ENCODE measurements at places on chromosomes 4 and X.

- no peak for DNase-seq
Observed at GRCh38 chr4:138085736-138086305, 156.3 kb downstream of the SLC7A11 start.

DNA sequence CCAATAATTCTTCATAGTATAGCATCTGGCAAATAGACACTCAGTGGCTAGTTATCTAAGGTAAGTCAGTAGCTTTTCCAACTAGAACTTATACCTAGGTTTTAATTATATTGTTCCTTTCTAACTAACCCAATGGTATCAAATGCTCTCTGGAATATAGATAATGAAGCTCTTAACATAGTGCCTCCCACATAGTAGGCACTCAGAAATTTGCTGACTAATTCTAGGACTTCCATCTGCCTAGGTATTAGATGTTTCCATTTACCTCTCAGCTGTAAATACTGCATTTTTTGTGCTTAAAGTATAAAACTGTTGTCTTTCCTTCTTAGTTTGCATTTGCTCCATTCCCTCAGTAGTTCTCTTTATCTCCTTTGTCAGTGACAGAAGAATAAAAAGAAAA, 214.3 kb upstream of the SPRY1 start:
- DNase-seq, result no peak

GRCh38 chrX:20235755-20236154, 31.0 kb downstream of the RPS6KA3 start:
- no peak for DNase-seq

DNA sequence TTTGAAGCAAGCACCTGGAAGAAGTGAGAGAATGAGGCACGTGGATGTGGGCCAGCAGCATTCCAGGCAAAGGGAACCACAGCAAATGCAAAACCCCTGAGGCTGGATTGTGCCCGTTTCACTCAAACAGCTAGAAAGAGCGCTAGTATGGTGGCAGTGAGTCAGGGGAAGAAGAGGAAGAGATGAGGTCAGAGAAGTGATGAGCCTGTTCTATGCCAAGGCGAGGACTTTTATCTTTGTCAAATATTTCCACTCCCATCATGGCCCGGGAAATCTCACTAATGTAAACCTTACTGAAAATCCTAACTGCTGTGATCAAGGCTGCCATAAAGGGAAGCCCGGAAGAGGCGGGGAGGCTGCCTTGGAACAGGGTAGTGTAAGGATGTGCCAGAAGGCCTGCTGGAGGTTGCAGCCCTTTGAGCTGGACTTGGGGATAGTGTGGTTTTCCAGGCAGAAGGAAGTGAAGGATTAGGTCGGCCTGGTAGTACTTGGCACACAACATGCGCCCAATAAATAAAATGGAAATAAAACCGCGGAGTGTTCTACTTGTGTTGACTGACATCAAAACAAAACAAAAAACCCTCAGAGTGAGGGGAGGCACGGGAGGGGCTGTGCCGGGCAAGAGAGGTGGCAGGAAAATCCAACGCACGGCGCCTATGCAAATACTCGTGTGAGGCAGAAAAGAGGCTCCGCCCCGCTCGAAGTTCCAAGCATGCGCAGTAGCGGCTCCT, 1.2 kb upstream of the CDK16 start:
- DNase-seq, result no peak

DNA sequence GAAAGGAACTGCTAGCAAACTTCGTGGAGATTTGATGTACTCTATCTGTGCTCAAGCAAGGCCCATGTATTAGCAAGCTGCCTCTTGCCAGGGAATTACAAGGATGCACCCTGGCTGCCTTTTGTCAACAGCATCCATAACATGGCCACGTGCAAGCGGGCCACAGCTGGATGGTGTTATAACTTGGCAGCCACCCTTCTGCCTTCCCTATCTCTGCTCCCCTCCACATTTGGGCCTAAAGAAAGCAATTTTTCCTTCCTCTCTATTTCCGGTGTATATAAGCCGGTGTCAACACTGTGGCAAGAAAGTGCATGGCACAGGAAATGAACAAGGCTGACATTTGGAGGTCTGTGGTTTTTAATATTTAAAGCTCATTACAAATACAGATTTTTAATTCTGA, 94.8 kb downstream of the CLNK start:
- DNase-seq, result no peak

GRCh38 chr4:54783402-54784110, 125.8 kb downstream of the KIT start:
- DNase-seq, result no peak

DNA sequence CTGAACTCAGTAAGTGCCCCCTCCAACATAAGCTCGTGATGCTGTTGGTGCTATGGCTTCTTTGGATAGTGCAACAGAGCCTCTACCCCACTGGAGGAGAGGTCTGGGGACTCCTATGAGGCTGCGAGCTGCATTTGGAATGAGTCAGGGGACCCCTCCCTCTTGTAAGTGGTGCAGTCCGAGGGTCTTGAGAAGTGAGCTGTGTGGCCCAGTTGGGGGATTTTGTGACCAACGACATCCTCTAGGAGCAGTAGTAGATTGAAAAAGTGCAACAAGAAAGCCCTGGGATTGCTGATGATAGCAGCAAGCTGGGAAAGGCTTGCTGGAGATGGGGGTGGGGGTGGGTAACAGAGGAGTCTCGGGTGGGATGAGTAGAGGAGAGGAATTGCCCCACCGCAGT, 3.1 kb downstream of the FRMPD3 start:
- no peak for DNase-seq

DNA sequence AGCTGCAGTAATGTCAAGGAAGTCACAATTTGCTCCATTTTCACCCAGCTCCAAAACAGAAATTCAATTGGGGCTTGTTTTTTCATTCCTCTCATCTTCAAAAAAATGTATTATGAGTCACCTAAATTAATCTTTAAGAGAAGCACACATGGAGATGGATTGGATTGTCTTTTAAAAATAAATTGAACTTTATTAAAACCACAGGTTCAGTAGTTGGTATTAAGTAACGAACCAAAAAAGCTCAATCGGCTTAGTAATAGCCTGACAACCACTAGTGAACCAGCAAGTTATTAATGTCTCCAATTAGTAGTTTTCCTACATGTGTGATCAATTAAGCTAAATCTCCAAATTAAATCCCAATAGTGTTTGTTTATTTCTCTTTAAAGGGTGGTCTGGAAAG, 283.5 kb upstream of the GIMD1 start:
- no peak for DNase-seq

DNA sequence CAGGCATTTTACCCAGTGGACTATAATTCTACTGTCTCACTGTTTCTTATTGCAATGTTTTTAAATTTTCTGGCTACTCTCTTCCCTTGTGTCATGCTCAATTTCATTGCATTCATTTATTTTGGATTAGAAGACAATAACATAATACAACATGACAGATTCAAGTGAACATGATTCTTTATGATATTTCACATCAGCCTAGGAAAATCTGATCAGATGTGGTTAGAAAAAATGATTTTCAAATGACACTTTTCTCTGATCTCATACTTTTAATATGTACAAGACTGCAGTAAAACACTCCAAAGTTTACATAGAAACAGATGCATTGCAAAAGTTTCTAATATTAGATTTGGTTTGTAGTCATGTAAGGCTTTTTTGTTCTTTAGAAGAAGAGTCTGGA, 586.0 kb downstream of the ACTRT1 start:
- DNase-seq, result no peak

DNA sequence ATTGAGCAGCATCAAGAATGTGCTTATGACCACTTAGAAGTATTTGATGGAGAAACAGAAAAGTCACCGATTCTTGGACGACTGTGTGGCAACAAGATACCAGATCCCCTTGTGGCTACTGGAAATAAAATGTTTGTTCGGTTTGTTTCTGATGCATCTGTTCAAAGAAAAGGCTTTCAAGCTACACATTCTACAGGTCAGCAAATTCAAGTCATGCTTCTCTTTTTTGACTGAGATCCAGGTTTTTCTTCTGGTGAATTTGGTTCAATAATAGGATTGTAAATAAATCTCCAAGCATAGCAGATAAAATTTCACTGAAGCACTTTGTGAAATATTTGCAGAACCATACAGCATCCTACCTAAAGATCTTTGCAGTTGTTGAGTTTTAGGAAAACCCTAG, 218.1 kb downstream of the TLL1 start:
- no peak for DNase-seq

DNA sequence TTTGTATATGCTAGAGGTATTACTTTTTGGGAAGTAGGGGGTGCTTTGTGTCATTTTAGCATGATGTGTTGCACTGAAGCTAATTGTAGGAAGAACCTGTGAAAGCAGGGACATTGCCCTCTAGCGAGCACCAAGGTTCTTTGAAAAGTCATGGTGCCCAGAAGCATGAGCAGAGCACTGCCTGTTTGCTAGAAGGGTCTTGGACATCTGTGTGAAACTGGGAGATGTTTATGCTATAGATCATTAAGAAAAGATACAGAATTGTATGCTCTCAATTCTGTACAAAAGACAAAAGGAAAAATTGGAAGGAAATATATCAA, 14.7 kb downstream of the GRPR start:
- DNase-seq, result no peak

GRCh38 chr4:153243468-153243867, 39.2 kb downstream of the TRIM2 start:
- DNase-seq, result no peak

DNA sequence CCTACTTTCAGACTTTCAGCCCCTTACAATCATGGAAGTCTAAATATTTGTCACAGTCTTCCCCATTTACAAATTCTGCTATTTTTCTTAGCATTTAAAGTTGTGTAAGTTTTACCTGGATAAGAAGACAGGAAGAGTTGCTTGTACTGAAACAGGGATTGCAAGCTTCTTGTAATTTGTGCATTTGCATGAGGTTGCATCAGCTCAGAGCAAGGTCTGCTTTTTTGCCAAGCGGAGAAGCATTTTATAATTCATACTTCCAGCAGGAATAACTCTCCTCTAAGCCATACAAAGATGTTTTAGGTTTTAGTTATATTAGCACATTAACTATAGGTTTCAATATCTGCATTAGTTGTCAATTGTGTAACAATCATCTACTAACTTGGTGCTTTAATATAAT, 922.0 kb upstream of the PABPC4L start:
- DNase-seq, result no peak

DNA sequence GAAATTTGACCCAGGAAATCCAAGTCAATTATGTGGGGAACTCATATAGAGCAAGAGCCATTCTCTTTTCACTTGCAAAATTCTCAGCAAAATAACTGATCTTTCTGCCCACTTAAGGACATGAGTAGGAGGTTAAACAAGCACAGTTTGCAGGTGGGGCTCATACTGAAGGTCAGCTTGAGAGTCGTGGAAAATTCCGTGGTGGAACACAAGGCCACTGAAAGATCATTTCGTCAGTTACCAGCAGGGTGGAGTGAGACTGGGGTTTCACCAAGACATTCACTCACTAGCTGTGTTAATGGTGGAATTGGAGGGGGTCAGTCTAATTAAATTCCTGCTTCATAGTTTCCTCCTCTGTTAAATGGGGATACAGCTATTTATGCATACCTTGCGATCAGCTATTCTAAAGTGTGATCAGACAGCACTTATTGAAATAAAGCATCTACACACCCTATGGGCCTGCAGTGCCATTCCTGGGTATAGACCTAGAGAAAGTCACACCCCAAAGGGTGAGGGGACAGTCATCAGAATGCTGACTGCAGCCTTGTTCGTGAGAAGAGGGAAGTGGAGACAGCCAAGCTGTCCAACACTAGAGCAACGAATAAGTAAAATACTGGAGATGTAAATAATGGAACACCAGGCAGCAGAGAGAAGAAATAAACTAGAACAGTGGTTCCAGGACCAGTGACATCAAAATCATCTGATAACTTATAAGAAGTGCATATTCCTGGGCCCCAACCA, 42.7 kb upstream of the CLNK start:
- DNase-seq, result no peak

DNA sequence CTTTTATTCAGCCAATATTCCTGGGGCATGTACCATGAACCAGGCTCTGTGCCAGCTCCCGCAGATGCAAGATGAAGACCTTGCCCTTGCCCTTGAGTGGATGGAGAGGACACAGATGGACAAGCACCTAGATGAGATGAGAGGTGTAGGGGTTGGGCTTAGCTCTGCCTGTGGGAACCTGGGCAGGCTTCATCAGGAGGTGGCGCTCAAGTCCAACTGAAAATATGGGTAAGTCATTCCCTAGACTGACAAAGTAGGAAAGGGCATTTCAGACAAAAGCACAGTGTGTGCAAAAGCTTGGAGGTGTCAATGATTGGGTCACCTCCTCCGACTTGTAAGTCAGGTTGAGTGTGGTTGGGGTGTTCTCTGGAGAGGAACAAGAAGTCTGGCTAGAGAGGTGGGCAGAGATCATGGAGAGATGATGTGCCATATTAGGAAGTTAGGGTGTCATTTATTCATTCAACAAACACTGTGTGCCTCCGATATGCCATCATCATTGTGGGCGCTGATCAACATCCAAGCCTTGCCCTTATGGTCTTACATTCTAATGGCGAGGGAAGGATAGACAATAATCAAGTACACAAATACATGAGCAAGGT, 64.6 kb downstream of the ANAPC4 start:
- no peak for DNase-seq

DNA sequence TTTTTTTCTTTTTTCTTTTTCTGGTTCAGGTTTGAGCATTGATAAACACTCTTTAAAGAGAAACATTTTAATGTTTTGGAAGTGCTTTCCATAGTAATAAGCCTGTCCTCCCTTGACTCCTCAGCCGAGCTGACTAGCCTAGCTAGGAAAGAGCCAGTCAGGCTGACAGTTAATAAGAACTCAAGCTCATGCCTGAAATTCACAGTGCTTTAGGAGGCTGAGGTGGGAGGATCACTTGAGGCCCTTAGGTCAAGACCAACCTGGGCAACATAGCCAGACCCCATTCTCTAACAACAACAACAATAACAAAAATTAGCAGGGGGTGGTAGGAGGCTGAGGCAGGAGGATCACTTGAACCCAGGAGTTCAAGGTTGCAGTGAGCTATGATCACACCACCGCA, 53.4 kb upstream of the ZCCHC13 start:
- no peak for DNase-seq

GRCh38 chr4:8296491-8296890, 26.9 kb downstream of the HTRA3 start:
- DNase-seq, result no peak

GRCh38 chr4:16694884-16695276, 203.6 kb downstream of the LDB2 start:
- DNase-seq, result no peak

GRCh38 chr4:92249541-92249940, 54.2 kb upstream of the GRID2 start:
- DNase-seq, result no peak

DNA sequence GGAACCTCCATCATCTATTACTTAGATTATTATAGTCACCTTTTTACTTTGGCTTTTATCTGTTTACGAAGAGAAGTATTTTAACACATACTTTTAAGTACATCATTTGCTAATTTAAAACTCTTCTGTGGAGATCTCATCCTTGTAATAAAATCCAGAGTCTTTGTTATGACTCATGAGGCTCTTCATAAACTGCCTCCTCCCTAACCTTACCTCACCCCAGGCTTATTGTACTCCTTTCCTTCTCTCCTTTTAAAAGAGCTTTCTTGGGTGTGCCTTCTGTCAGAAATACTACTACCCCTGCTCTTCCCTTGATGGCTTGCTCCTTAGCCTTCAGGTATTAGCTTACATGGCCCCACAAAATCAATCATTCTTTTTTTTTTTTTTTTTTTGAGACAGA, 6.6 kb downstream of the ARL9 start:
- no peak for DNase-seq
